ENCODE measurements at places on chromosomes 4 and X.
A peak's percentile ranks its signal among the peaks of the same experiment; 100 is the strongest.

DNA sequence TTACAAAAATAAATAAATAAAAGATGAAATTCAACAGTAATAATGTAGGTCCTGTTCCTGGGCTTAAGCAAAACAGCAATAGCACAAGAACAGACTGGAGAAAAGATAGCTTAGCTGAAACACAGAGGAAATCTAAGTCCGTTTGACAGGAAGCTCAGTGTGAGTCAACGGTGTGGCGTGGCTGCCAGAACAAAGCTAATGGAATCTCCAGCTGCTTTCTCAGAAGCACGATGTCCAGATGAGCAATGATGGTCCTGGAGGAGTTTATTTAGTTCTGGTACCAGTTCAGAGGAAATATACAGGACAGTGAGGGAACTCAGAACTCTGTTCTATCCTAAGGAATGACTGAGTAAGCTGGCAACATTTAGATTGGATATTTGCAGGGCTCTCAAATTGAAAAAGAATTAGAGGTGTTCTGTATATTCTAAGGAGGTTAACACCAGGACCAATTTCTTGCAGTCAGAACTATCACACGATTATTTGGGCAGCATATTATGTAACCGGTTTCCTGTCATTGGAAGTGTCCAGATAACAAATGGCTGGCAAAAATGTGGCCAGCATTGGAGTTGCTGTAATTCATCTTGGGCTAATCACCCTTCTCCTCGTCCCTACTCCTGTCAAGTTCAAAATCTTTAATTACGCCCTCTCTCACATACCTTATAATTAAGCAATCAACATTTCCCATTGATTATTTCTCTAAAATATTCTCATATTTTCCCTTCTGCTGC, 12.7 kb downstream of the GAB3 start:
- no peak for DNase-seq
- H3K27me3 ChIP-seq, result no peaks in the 10 kb centered on the region
- H3K4me1 ChIP-seq, result 0 out of 2 replicates have a peak, but pooled peaks cover 6% of the 10 kb centered on the region

GRCh38 chr4:187470061-187470460, 525.5 kb upstream of the ZFP42 start:
- no peaks in the 10 kb centered on the region for H3K27me3 ChIP-seq
- H3K36me3 ChIP-seq, result no peaks in the 10 kb centered on the region
- DNase-seq, result no peak
- no peak overlapping the region for H3K27ac ChIP-seq

- no peaks in the 10 kb centered on the region for H3K27me3 ChIP-seq
- H3K36me3 ChIP-seq, result peaks cover 22% of the 10 kb centered on the region
- H3K27ac ChIP-seq, result peak overlapping the region; percentile 91
- H3K4me1 ChIP-seq, result peaks cover 20% of the 10 kb centered on the region
- H3K4me3 ChIP-seq, result no peak overlapping the region
- DNase-seq, result no peak
Observed at GRCh38 chr4:103996064-103996463, 276.3 kb upstream of the TACR3 start.

GRCh38 chr4:6152869-6153705, 47.3 kb downstream of the JAKMIP1 start:
- H3K4me1 ChIP-seq, result peaks cover 27% of the 10 kb centered on the region
- H3K27me3 ChIP-seq, result no peaks in the 10 kb centered on the region
- H3K4me3 ChIP-seq, result no peak overlapping the region
- DNase-seq, result no peak
- no peaks in the 10 kb centered on the region for H3K36me3 ChIP-seq
- H3K27ac ChIP-seq, result no peak overlapping the region

DNA sequence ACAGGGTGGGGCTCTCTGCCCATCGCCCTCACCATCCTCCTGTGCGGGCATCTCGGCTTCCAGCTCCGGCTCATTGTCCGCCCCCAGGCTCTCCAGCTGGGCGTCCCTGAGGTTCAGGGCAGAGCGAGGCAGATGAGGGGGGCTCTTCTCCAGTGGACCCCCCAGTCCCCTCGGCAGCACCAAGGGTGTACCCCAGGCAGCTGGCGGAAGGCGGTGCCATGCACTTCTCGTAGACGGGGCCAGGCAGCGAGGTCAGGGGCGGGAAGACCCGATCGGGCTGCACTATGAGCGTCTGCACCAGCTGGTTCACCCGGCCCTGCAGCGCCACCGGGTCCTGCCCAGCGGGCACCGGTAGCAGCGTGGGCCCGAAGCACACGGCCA, 5.5 kb downstream of the AVPR2 start:
- H3K27me3 ChIP-seq, result no peaks in the 10 kb centered on the region
- H3K4me1 ChIP-seq, result no peaks in the 10 kb centered on the region
- H3K27ac ChIP-seq, result no peak overlapping the region
- no peak for DNase-seq

DNA sequence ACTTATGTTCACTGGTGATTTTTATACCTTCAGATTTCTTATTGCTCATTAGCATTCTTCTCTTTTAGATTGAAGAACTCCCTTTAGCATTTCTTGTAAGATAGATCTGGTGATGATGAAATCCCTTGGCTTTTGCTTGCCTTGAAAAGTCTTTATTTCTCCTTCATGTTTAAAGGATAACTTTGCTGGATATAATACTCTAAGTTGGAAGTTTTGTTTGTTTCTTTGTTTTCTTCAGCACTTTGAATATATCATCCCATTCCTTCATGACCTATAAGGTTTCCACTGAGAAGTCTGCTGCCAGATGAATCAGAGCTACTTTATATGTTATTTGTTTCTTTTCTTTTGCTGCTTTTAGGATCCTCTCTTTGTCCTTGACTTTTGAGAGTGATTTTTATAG, 18.5 kb downstream of the CC2D2A start:
- DNase-seq, result no peak
- H3K4me3 ChIP-seq, result no peak overlapping the region
- no peak overlapping the region for H3K27ac ChIP-seq
- H3K4me1 ChIP-seq, result peaks cover 9% of the 10 kb centered on the region

GRCh38 chr4:90445380-90445779, 318.2 kb downstream of the CCSER1 start:
- H3K36me3 ChIP-seq, result no peaks in the 10 kb centered on the region
- DNase-seq, result no peak
- H3K4me3 ChIP-seq, result no peak overlapping the region
- no peaks in the 10 kb centered on the region for H3K27me3 ChIP-seq
- H3K4me1 ChIP-seq, result no peaks in the 10 kb centered on the region
- no peak overlapping the region for H3K27ac ChIP-seq

Data from WTC11 (cell line).